ENCODE measurements at places on chromosomes 16 and 17. TPM values are rescaled to one million over a fixed set of nuclear protein-coding genes. Genes with fewer than 3 reads are reported as not detected.

The SCN4A gene
- total RNA-seq: not detected

The PKMYT1 gene
- 51.9 TPM for total RNA-seq

The KRTAP16-1 gene
- not detected for total RNA-seq

The TVP23A gene
- not detected for total RNA-seq

The ZNF469 gene
- total RNA-seq: 5.8 TPM

The GPR142 gene
- total RNA-seq: not detected

The GSDMA gene
- total RNA-seq: not detected

The NHLRC4 gene
- not detected for total RNA-seq

DNA sequence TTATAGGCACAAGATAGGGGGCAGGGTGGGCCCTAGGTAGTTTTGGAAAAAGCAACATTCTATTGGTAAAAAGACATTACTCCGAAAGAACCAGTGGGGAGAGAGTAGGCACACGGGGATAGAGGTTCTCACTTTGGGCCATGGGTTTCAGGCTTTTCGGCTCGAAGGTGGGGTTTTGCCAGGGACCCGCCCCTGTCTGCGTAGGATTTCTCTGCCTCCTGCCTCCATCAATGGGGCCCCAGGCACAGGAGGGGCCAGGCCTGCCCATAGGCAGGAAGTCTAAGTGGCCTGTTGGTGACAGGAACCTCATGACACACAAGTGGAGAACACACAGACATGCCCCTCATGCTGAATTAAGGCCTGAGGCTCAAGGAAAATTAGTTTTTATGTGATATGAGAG, 57.5 kb downstream of the RNF213 start:
- DNase-seq: no peak

GRCh38 chr16:53209429-53209828, 154.6 kb downstream of the CHD9 start:
- no peak for DNase-seq

GRCh38 chr16:11025120-11025531, 80.8 kb downstream of the CLEC16A start:
- no peak for DNase-seq

DNA sequence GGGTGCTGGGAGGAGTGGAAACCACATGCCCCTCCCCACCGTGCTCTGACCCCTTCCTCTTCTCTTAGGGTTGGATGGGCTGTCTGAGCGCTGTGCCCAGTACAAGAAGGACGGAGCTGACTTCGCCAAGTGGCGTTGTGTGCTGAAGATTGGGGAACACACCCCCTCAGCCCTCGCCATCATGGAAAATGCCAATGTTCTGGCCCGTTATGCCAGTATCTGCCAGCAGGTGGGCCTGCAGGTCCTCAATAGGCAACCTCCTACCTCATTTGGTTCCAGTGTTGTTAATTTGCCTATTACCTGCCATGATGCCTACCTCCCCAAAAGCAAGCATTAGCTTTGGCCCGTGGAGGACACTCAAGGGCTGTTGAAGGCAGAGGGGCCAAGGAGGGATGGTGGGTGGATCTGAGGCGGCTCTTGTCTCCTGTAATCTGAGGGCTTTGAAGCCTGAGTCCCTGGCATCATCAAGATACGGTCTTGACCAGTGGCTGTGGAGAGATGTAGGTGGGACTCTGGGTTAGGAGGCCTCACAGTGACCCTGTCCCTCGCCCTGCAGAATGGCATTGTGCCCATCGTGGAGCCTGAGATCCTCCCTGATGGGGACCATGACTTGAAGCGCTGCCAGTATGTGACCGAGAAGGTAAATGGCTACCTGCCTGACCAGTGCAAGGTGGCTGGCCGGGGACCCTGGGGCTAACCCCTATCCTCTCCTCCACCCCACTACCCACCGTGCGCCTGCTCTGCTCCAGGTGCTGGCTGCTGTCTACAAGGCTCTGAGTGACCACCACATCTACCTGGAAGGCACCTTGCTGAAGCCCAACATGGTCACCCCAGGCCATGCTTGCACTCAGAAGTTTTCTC, 3.4 kb downstream of the ALDOA start:
- peak; percentile 29 for DNase-seq

DNA sequence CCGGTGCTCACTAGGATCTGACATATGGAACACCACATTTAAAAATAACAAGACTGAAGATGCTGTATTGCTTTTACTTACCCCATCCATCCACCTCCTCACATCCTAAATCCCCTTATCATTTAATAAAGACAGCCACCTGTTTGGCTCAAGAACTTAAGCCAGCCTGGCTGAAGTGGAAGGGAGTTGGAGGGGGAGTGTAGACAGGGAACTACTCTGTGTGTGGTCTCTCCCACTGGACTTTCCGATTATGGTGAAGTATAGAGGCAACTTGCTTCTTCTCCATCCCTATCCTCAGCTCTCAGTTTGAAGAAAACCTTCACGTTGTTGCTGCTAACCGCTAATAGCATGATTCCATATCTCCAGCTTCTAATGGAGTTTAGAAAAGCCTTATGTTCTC, 313.4 kb downstream of the CDH11 start:
- no peak for DNase-seq

DNA sequence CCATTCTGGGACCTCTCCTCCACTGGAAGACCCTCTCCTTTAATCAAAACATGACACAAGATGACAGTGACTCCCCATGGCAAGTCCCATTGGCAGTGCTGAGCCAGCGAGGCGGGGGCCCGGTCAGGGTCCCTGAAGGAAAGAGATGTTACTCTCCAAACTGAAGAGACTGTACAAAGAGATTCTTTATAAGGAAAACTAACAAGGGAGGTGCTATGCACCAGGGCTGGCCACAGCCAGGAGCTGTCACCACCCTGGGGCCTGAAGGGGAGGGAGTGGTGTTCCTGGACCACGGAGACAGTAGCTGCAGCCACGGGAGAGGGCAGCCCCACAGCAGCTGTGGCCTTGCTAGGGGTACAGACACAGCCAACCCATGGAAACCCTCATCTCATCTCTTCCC, 123.1 kb downstream of the XYLT1 start:
- DNase-seq: no peak

GRCh38 chr16:56306690-56307533, 115.6 kb downstream of the GNAO1 start:
- no peak for DNase-seq

- DNase-seq: no peak
These were observed 11.2 kb upstream of the SMTNL2 start for GRCh38 chr17:4573115-4573514.

DNA sequence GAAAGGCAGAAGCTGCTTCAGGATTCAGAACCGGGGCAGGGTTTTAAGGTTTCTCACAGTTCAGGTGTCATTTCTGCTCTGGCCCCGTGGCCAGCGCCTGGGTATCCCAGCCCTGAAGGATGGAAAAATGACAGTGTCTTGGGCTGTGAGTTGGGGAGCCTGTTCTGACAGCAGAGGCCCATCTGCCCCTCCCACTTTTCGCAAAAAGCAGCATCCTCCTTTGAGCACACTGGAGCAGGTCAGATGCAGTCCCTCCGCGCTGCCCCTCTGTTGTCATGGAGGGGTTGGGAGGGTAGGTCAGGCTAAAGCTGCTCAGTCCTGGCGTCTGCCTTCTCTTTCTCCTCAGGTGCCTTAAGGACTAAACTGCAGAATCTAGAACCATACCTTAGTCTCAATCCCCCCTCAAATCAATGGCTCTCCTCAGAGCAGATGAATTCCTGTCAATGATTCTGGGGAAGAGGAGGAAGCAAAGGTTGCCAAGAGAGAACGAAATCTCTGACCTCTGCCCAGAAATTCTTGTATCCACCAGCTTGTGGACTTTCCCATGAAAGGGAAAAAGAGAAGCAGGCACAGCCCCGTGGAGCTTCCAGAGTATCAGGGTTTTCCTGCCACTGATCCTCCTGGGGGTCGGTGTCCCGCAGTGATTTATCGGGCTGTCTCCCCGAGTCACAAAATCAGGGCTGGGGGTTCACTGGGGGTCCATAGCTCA, 7.3 kb downstream of the NEUROD2 start:
- DNase-seq: no peak

- no peak for DNase-seq
These were observed 3.0 kb upstream of the ZDHHC7 start for GRCh38 chr16:85014311-85014710.

GRCh38 chr17:50072925-50073324, 17.0 kb downstream of the ITGA3 start:
- DNase-seq: no peak

DNA sequence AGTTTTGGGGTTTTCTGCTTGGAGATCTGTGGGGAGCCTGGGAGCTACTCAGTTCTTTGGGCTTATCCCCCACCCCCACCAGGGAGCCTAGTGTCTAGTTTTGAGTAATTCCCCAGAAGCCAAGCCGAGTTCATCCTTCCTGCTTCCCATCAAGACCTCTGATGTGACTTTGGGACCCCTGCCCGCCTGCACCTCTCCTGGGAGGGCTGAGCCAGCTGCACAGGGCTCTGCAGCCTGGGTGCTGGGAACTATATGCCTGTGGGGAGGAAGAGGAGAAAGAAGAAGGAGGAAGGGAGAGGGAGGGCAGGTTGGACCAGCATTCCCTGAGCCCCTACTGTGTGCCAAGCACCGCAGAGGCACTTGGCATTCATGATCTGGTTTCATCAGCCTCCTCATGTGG, 178.9 kb downstream of the TMEM132E start:
- no peak for DNase-seq

- no peak for DNase-seq
These were observed 102.3 kb upstream of the C17orf78 start for GRCh38 chr17:37273409-37274051.

Measured in PC-3 (cell line).